ENCODE measurements at places on chromosomes 6 and 20.

DNA sequence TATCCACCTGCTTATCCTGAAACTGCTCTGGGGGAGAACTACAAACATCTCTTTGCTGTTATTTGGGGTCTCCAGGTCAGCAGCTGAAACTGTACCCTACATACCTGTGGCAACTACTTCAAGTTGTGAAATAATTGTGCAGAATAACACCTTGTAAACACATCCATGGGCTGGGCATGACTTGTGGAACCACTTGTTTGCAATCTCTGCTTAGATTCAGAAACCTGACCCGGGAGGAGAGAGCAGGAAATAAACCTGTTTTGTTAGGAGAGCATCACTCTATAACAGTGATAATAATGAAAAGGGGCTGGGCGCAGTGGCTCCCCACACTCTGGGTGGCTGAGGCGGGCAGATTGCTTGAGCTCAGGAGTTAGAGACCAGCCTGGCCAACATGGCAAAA lies 183.1 kb downstream of the NFATC2 start:
- no peak overlapping the region for H3K27ac ChIP-seq
- no peak overlapping the region for H3K4me3 ChIP-seq
- H3K27me3 ChIP-seq: no peaks in the 10 kb centered on the region
- peaks cover 3% of the 10 kb centered on the region for H3K36me3 ChIP-seq
- H3K4me1 ChIP-seq: peaks cover 5% of the 10 kb centered on the region
- no peak for DNase-seq

DNA sequence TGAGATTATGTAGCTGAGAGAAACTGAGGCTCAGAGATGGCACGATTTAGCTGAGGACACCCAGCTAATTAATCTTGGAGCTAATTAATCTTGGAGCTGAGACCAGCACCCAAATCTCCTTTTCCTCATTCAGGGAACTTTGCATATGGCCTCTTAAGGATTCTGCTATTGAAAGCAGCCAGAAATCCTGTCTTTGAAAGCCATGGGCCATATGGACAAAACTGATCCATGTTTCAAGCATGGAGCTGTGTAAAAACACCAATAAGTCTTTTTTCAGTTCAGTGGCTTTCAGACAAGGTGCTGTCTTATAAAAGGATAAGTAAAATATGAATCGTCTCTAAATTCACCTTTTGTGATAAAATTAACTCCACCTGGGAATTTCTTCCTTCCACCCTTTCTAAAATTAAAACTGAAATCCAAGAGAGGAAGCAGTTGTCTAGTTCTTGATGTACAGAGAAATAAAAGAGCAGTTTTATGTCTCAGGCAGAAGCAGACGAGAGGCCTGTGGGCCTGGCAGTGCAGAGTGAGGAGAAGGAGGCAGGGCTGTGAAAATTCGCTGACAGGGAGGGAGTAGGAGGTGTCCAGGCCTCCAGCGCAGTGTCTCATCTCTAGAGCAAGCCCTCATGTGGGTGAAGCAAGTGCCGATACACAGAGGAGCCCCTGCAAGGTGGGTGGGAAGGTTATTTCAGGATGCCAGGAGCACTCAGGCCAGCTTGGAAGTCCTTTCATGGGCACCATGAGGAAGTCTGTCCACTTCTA lies 266.9 kb downstream of the UST start:
- DNase-seq: no peak
- no peak overlapping the region for H3K27ac ChIP-seq
- H3K4me1 ChIP-seq: no peaks in the 10 kb centered on the region

GRCh38 chr6:12592634-12593033 lies 123.9 kb upstream of the PHACTR1 start:
- H3K27me3 ChIP-seq: peaks cover 12% of the 10 kb centered on the region
- peaks cover 5% of the 10 kb centered on the region for H3K4me1 ChIP-seq
- no peaks in the 10 kb centered on the region for H3K36me3 ChIP-seq
- no peak overlapping the region for H3K4me3 ChIP-seq

DNA sequence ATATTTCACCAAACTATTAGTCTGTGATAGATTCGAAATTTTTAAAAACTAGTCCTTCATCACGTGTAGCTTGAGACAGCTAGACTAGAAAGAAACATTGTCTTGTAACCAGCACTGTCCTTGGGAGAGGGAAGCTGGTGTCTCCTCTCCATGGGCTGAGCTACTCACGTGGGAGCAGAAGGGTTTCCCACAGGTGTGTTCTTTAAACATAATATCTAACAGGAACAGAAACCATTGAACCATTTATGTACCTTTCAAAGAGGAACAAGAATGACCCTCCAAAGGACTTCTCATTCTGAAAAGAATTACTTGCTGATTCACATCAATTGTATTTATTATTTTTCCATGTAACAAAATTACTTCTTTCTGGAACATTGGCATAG lies 72.4 kb upstream of the SYNJ2 start:
- peaks cover 52% of the 10 kb centered on the region for H3K36me3 ChIP-seq
- no peaks in the 10 kb centered on the region for H3K27me3 ChIP-seq
- H3K4me3 ChIP-seq: no peak overlapping the region
- DNase-seq: no peak

GRCh38 chr20:50426866-50427718 lies 83.1 kb upstream of the PTPN1 start:
- peaks cover 22% of the 10 kb centered on the region for H3K27me3 ChIP-seq
- H3K27ac ChIP-seq: no peak overlapping the region
- no peaks in the 10 kb centered on the region for H3K4me1 ChIP-seq
- no peak overlapping the region for H3K4me3 ChIP-seq
- DNase-seq: no peak
- no peaks in the 10 kb centered on the region for H3K36me3 ChIP-seq

- peak overlapping the region; percentile 88 for H3K27ac ChIP-seq
- peaks cover 14% of the 10 kb centered on the region for H3K27me3 ChIP-seq
Measured at GRCh38 chr20:43942667-43943285, 28.1 kb downstream of the TOX2 start.

DNA sequence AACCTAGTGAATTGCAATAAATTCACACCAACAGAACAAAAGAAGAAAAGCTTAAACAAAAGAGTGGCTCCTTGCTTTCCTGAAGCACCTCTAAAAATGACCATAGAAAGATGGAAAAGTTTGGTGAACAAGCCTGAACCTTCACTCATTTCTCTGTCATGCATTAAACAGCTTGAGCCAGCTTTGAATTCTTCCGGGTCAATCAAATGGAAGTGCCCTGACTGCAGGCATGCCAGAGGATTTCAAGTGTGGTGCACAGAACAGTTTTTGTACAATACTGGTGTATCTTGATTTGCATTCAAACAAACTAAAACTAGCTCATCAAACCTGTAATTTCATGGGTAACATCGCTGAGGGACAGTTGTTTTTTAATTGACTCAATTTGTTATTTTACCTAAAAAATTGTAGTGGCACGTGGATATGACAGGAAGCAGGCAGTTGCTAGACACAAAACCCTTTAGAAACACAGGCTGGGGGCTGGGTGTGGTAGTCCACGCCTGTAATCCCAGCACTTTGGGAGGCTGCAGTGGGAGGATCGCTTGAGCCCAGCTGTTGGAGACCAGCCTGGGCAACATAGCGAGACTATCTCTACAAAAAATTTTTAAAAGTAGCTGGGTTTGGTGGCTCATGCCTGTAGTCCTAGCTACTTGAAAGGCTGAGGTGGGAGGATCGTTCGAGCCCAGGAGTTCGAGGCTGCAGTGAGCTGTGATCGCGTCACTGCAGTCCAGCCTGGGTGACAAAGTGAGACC lies 9.1 kb downstream of the CASS4 start:
- peaks cover 38% of the 10 kb centered on the region for H3K36me3 ChIP-seq
- peak overlapping the region; percentile 65 for H3K27ac ChIP-seq
- DNase-seq: no peak
- H3K27me3 ChIP-seq: no peaks in the 10 kb centered on the region
- H3K4me1 ChIP-seq: peaks cover 57% of the 10 kb centered on the region

DNA sequence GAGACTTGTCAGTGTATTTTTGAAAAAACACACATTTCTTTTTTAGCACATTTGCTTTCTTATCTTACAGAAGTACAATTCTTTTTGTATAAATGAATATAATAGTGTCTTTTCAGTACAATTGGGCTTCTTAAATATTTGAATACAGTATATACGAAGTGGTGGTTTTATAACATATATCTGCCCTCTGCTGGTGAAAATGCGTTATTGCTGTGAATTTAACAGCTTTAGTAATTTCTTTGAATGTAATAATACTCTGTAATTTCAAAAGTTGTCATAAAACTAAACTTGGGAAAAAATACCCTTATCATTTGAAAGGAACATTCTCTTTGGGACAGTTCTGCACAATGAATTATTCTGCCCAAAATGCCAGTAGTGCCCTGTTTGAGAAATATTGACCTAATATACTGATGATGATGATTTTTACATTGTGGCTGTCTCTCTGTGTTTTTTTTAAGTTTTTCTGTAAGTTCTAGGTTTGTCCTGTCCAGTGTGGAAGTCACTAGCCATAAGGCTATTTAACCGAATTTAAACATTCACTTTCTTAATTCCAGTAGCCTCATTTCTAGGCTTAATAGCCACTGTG lies 19.0 kb downstream of the SMAP1 start:
- no peaks in the 10 kb centered on the region for H3K27me3 ChIP-seq
- DNase-seq: no peak
- peaks cover 42% of the 10 kb centered on the region for H3K4me1 ChIP-seq
- no peak overlapping the region for H3K27ac ChIP-seq

GRCh38 chr20:5767493-5768098 lies 17.4 kb downstream of the SHLD1 start:
- H3K4me1 ChIP-seq: peaks cover 9% of the 10 kb centered on the region
- peaks cover 15% of the 10 kb centered on the region for H3K36me3 ChIP-seq
- no peak overlapping the region for H3K4me3 ChIP-seq

DNA sequence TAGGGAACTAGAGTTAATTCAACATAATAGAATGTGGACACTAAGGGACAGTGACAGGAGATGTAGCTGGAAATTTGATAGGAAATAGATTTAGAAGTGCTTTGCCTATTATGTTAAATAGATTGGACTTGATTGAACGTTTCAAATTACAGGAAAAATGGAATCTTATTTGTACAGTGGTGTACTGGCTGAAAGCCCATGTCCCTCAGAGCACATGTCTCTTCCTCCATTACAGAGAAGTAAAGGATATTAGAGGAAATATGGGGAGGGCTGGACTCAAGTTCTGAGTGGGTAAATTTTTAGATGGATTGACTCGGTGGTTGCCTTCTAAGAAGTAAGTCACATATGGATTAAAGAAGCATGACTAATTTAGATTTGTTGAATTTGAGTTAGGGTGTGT lies 11.4 kb downstream of the PKIB start:
- no peaks in the 10 kb centered on the region for H3K36me3 ChIP-seq
- no peak overlapping the region for H3K4me3 ChIP-seq
- H3K27me3 ChIP-seq: peaks cover 4% of the 10 kb centered on the region
- H3K27ac ChIP-seq: no peak overlapping the region

DNA sequence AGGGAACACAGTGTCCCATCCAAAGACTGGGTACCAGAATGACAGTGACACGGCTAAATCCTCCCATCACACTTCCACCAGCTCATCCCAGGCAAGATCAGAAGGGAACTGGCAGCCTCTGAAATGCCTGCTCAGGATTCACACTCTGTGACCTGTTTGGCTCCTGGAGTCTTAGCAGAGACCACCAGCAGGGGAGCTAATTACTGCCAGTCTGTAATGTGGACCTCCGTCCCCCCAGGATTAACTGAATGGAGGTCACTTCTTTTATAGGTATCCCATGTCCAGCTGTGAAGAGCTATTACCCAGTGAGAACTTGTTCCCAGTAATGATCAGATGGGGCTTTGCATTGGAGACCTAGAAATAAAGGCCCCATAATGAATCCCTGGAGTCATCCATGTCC lies 45.2 kb downstream of the DEFB114 start:
- no peaks in the 10 kb centered on the region for H3K27me3 ChIP-seq
- no peak for DNase-seq
- H3K27ac ChIP-seq: no peak overlapping the region
- no peaks in the 10 kb centered on the region for H3K36me3 ChIP-seq
- no peak overlapping the region for H3K4me3 ChIP-seq

DNA sequence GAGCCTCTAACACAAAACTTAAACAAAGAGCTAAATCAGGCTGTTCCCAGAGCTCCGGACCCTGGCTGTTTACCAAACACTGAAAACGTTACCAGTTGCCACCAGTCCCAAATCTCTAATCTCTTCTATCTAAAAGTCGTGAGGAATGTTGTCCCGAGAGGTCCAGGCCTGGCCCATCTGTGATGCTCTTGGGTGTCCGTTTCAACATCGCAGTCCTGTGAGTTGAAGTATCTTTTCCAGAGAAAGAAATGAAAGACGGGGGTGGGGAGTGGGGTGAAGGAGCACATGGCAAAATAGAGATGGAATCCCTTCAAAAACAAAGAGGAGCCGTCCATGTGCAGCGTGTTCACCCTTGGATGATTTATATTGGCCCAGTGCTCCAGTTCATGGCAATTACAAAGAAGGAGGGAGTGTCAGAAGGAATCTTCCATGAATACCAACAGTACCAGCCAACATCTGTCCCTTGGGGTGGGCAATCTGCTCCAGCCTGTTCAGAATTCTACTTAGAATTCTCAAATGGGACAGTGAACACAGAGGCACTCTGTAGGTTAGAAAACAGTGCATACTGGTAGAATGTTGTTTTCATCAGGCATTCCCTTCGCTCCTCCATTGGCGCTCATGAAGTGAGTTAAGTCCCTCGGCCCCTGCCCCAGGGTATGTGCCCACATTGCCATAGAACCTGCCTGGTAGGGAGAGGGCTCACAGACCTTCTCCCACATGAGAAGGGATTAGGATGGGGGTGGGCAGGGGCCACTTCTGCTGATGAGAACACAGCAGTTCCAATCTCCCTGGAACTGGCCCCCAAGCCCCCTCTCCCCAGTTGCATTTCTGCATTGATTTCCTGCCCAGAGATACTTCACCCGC lies 112.1 kb downstream of the LY86 start:
- H3K27ac ChIP-seq: no peak overlapping the region
- no peak for DNase-seq
- no peaks in the 10 kb centered on the region for H3K36me3 ChIP-seq
- H3K27me3 ChIP-seq: peaks cover 31% of the 10 kb centered on the region
- H3K4me3 ChIP-seq: no peak overlapping the region
- peaks cover 26% of the 10 kb centered on the region for H3K4me1 ChIP-seq

All from activated T-helper 1 cell treated with anti-CD3 and anti-CD28 coated beads, Interleukin-12 subunit alpha, Interleukin-12 subunit beta, Interleukin-2, Interleukin-4 antibody, amounts not matched to agents 30 ng/mL and 10 ng/mL and 1 ng/mL, durations not matched to agents 14 hours and 24 hours and 36 hours (primary cell).